ENCODE measurements at places on chromosomes 2 and 18.

GRCh38 chr2:216845426-216845825 is 14.4 kb downstream of the TNP1 start:
- DNase-seq = no peak

DNA sequence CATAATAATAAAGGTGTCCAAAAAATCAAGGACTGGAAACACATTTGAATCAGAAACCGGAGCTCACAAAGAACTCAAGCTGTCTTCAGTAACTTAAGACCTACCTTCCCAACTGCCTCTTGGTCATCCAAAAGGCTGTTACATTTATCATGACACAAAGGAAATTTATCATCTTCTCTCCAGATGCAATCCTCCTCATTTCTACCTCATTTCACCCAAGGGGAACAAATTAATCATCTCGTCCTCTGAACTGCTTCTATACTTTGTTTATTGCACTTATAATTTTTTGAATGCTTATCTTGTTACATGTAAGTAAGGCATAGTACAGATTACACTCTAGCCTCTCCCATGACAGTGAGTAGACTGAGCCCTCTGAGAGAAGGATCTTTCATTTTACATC is 105.1 kb upstream of the RGPD4 start:
- no peak for DNase-seq

DNA sequence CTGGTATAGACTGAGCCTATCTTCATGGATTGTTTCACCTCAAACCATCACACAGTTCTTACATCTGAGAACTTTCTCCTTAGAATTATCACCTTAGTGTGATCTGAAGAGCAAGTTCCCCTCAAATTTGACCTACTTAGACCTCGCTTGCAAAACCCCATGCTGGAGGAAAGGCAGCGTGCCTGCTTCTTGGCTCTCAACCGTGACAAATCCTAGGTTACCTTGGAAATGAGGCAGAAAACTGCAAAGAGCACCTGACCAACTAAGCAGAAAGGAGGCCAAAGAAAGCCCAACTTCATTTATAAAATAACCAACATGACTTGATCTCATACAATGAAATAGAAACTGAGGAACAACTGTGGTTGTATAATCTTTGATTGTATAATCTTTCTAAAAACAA is 146.4 kb downstream of the RAB3GAP1 start:
- DNase-seq = no peak

DNA sequence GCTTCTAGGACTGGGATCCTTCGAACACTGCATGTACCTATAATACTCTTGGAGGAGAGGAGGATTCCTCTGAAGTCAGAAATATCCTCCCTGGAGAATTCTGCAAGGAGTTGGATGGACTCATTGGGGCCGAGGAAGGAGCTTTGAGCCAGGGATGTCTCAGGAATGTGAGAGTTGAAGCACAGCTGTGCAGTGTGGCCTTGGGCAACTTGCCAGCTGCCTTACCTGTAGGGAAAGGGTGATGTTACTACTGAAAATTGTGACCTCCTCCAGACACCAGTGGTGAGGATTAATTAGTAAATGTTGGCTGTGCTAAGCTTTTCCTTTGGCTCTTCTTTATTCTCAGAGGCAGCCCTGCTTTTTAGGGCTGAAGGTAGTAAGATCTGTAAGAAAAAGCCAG is 41.4 kb downstream of the FMNL2 start:
- no peak for DNase-seq

DNA sequence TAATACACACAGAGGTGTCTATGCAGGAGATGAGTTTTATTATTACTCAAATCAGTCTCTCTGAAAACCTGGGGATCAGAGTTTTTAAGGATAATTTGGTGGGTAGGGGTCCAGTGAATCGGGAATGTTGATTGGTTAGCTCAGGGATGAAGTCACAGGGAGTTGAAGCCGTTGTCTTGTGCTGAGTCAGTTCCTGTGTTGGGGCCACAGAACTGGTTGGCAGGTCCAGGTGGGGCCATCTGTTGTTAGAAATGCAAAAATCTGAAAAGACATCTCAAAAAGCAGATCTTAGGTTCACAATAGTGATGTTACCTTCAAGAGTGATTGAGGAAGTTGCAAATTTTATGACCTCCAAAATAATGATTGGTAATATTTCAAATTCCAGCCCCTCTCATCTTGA is 86.9 kb downstream of the VSNL1 start:
- no peak for DNase-seq

Measured in stimulated activated CD8-positive, alpha-beta memory T cell treated with anti-CD3 and anti-CD28 coated beads, Interleukin-4, amount 100 ng/mL, for 1 hour (primary cell).